Kidney glomerular epithelial cell (primary cell): ENCODE measurements at places on chromosomes 2 and 18.

- DNase-seq = no peak
Observed at GRCh38 chr2:127515383-127515915, 10.8 kb downstream of the IWS1 start.

GRCh38 chr2:112137516-112138158, 548 bp upstream of the FBLN7 start:
- DNase-seq = no peak

- DNase-seq = no peak
Observed at GRCh38 chr2:98507891-98508708, 63.4 kb downstream of the INPP4A start.

DNA sequence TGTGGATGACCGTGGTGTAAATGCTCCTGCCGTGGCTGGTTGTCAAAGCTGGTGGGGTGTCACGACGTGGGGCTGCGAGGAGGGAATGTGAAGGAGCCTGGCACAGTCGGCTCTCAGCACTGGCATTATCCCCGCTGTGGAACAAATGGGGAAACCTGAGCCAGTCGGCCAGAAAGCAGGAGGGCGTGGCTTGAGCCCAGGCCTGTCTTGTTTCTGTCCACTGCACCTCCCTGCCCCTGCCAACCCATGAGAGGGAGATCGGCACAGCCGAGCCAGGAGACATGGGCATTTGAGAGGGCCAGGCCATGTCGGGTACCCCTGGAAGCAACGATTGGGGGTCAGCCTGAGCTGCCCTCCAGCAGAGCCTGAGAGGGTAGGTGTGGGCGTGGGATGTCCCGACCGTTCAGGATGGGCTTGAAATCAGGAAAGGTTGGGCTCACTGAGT, 44.5 kb downstream of the PDIA6 start:
- DNase-seq = no peak

DNA sequence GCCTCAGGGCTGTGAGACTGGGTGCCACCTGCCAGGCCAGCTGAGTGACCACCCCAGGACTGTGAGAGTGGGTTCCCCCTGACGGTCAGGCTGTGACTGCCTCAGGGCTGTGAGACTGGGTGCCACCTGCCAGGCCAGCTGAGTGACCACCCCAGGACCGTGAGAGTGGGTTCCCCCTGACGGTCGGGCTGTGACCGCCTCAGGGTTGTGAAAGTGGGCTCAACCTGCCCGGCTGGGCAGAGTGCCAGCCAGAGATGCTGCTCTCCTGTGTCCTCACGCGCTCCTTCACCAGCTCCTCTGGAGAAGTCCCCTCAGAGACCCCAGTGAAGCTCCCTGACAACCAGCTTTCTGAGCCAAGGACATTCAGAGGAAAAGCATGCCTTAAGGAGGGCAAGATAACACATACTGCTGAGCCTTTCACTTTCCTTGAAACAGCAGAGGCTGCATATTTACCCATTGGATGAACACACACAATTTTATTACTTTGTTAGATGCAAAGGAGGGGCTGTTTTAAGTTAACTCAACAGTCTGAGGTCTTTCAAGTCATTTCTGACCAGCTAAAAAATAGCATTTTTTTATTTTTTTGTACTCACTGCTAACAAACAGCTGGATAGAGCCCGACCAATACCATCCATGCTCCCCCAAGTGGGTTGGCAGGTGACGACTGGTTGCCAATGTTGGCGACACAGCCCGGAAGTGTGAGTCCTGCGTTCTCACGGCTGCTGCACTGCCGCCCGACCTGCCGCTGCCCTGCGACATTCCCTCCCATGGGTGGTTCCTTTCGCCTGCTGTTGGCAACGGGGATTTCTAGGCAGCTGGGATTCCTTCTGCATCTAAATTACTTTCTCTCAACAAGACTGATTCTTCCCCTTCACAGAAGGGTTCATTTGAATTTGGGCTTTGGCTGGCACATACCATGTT, 70.7 kb downstream of the NDUFA10 start:
- DNase-seq = no peak

GRCh38 chr2:218432676-218433365, 13.9 kb downstream of the VIL1 start:
- DNase-seq = no peak

GRCh38 chr18:77376733-77377094, 127.1 kb downstream of the GALR1 start:
- DNase-seq = no peak

DNA sequence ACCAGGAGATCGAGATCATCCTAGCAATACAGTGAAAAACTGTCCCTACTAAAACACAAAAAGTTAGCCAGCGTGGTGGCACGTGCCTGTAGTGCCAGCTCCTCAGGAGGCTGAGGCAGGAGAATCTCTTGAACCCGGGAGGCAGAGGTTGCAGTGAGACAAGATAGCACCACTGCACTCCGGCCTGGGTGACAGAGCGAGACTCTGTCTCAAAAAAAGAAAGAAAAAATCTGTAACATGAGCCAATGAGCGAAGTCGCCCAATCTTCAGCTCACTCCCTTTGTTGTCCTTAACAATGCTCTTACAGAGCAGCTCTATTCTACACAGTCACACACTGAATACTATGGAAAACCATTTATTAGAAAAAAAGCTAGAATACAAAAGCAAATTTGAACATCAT, 22.0 kb downstream of the FAM98A start:
- no peak for DNase-seq

DNA sequence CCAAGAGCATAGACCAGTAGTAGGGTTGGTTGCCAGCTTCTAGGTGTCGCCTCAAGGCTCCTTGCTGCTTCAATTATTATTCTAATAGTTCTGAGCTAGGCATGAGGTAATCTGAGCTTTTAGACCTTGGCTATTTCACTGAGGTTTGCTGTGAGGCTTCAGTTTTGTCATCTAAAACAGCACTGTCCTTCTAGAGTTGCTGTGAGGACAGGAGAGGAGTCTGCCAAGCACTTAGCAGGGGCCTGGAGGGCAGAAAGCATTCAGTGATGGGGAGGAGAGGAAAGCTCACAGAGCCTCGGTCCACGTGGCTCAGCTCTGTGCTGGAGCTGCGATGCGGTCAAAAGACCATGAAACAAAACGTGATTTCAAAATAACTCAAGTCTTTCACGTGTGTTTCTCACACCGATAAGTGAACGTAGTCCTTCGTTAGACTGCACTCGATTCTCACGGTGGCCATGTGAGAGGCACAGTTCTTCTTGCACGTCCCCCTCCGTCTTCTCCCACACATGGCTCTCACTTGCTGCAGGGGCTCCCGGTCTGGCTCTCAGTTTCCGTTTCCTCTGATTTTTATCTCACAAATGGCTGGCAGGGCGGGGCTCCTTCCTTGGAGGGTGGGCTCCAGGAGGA, 113.7 kb downstream of the B3GNT2 start:
- DNase-seq = no peak

- peak; percentile 95 for DNase-seq
Observed at GRCh38 chr2:31083234-31083993, 54.8 kb downstream of the GALNT14 start.

GRCh38 chr2:147588191-147588590, 256.6 kb upstream of the ACVR2A start:
- DNase-seq = peak; percentile 78

DNA sequence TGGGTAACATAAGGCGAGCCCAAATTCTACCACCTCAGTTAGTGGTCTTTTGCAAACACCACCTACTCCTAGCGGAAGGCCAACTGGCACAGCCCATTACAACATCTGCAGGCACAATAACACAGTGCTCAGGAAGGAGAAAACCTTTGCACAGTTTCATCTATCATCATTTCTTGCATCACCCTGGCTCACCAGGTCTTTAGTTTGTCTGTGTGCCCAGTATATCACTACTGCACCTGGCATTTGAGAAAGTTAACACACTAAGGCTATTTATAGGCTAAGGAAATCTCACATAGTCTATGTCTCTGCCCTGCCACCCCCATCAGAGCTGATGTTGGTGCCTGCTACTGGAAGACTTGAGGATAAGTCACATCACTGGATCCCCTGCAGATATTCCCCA, 484.0 kb downstream of the SATB2 start:
- no peak for DNase-seq

GRCh38 chr2:133641497-133641896, 73.2 kb upstream of the NCKAP5 start:
- DNase-seq = no peak

- peak; percentile 57 for DNase-seq
Observed at GRCh38 chr2:201158111-201158929, 24.6 kb upstream of the CASP10 start.

DNA sequence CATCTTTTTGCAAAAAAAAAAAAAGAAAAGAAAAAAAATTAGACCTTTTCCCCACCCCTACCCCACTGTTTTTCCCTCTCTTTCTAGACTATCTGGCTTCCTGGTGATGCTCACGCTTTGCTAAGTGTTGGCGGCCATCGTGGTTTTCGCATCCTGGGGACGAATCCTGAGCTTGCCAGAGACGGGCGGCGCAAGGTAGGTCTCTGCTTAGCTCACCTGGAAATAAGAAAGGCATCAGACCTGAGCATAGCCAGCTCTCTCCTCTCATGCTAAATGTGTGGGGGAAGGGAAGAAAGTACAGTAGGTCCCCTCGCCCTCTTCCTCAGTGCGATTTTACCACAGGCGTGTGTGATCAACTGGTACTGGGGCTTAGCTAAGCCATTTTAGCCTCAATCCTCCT, 90.5 kb downstream of the KLHL29 start:
- no peak for DNase-seq

- DNase-seq = no peak
Observed at GRCh38 chr2:18124116-18124835, 245.8 kb downstream of the KCNS3 start.

DNA sequence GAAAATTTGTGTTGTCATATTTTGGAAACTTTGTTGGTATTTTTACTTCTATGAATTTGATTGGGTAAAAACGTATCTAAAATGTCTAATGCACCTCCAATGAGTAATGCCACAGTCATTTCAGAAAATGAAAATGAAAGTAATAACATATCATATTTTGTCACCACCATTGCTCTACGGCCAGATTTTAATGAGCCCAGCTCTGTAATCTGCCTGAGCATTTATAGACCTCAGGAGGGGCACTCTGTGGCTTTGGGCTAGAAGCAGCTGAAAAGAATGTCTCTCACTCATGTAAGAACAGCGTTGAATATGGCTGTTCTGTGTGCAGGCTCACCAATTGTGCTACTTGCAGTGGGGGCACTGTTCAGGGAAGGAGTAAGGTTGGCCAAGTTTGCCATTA, 32.7 kb upstream of the ABCA12 start:
- no peak for DNase-seq

GRCh38 chr18:73693091-73693490, 454.5 kb downstream of the FBXO15 start:
- DNase-seq = no peak

DNA sequence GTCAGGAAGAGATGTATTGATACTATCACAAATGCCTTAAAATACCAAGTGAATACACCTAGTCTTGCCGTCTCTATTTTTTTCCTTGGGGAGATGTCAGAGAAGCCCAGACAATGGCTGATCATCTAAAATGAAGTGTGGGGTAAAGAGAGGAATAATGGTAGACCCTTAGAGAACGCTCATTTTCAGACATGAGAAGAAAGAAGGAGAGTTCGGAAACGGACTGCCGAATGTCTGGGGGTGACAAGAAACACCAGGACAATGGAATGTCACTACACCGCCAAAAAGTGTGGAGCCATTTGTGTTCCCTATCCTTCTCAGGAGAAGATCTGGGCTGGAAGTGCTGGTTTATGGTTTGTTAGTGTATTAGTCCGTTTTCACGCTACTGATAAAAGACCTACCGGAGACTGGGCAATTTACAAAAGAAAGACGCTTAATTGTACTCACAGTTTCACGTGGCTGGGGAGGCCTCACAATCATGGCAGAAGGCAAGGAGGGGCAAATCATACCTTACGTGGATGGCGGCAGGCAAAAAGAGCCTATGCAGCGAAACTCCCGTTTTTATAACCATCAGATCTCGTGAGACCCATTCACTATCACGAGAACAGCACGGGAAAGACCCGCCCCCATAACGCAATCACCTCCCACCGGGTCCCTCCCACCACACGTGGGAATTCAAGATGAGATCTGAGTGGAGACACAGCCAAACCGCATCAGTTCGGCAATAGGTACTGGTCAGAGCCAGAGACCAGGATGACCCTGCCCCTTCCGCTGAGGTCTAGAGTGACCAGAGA, 743.7 kb downstream of the GALR1 start:
- no peak for DNase-seq

DNA sequence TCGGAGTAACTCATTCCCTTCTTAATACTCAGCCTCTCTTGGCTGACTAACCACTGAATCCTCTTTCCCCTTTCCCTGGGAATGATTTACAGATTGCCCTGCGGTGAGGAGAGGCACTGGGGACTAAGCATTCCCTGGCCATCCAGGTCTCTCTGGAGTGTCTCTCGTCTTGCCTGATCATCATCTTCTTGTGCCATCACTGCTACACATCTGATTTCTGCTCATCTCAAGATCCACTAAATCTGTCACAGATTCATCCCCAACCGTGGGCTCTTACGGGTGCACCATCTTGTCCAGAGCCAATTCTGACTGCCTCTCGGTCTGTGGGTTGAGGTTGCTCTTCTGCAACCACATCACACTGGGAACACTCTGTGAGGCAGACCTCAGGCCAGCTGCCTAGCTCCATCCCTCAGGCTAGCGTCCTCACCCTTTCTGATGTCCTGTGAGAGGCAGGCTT, 12.0 kb downstream of the SFTPB start:
- peak; percentile 31 for DNase-seq

GRCh38 chr2:204628926-204629712, 83.8 kb downstream of the PARD3B start:
- no peak for DNase-seq

GRCh38 chr18:6939972-6940371, 177.6 kb downstream of the LAMA1 start:
- no peak for DNase-seq

DNA sequence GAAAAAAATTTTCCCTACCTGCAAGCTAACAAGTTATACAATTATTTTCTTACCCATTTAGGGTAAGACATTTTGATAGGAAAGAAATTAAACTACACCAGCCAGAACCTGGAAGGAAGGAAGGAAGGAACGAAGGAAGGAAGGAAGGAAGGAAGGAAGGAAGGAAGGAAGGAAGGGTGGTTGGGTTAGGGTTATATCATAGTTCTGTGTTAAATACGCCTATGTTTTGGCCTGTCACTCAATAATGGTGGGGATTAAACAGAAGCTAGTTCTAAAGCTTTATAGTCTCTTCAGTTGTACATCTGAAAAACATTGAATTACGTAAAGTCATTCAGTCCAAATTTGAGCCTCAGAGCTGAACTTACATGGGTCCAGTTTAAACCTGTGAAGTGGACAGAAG, 74.9 kb upstream of the DNMT3A start:
- DNase-seq = no peak

DNA sequence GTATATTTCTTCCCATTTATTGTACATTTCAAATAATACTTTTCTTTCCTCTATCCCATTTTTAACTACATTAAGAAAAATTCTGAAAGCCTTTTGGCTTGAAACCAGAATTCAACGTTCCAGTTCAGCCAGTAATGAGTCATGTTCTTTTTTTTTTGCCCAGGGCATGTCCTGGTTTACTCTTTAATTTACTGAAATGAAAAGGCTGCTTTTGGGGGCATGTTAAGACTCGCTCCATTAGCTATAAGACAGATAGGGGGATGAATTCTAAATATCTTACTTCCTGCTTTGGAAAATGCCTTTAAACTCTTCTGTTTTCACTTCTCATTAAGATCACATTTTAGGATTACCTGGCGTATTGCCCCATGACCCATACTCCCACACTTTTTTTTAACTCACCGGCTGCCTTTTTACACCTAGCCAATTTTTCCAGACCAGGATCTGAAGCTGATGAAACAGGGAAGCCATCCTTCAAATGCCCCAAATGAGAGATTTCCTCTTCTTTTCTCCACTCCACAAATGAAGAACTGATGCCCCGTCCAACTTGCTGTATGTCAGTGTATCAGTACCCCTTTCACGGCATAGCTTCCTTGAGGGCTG, 585 bp downstream of the ABCA12 start:
- peak; percentile 68 for DNase-seq
